ENCODE measurements at places on chromosomes 13 and 19.

DNA sequence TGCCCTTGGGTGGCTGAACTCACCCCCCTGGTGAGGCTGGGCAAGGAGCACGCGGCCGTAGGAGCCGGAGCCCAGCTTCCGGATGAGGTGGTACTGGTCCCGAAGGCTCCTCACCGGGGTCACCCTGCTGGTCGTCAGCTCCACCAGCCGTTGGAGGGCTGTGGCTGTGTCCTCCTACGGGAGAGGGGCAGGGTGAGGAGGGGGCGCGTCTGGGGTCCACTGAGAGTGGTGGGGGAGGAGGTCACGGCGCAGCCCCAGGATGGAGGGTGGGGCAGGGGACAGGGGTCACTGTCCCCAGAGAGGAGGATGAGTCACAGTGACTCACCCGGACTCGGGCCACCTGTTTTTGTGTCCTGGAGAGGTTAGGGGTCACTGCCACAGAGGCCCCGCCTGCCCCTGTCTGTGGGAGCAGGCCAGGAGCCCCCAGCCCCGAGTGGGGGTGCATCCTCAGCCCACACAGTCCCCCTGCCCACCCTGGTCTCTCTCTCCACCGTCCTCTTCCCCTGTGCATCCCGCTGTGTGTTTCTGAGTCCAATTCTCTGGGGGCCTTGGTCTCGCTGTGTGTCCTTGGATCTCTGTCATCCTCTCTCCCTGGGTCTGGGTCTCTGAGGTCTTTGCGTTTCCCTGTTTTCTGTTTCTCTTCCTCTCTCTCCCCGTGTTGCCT is 435 bp downstream of the SBK3 start:
- no peak for DNase-seq

DNA sequence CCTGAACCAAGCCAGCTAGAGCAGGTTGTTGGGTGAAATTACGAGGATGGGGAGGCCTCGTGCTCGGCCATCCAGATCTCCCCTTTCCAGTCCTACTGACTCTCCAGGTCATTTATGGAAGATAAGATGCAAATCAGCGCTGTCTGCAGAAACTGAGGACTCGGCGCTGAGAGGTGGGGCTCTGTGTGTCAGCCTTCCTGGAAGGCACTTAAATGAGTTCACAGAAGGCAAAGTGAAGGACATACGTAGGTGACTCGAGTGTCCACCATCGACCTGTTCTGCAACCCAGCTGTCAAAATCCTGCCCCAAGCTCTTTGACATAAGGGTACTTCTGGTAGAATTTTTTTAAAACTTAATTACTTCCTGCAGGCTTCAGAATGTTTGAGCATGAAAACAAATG is 86.4 kb downstream of the RAB20 start:
- DNase-seq = no peak

- DNase-seq = no peak
These were observed 109.1 kb downstream of the TUBA3C start for GRCh38 chr13:19072543-19072942.

DNA sequence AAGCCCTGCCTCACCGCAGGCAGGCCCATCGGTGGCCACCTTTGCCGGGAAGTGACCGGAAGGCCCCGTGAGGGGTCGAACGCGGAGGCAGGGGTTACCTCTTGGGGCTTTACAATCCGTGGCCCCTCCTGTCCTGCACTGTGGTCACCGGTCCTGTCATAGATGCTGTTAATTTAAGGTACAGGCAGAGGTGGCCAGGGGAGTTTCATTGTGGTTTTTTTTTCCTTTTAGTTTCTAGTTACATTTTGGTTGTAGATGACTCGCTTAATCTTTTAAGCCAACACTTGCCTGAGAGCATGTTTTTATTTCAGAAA is 13.1 kb downstream of the COMP start:
- DNase-seq = no peak

DNA sequence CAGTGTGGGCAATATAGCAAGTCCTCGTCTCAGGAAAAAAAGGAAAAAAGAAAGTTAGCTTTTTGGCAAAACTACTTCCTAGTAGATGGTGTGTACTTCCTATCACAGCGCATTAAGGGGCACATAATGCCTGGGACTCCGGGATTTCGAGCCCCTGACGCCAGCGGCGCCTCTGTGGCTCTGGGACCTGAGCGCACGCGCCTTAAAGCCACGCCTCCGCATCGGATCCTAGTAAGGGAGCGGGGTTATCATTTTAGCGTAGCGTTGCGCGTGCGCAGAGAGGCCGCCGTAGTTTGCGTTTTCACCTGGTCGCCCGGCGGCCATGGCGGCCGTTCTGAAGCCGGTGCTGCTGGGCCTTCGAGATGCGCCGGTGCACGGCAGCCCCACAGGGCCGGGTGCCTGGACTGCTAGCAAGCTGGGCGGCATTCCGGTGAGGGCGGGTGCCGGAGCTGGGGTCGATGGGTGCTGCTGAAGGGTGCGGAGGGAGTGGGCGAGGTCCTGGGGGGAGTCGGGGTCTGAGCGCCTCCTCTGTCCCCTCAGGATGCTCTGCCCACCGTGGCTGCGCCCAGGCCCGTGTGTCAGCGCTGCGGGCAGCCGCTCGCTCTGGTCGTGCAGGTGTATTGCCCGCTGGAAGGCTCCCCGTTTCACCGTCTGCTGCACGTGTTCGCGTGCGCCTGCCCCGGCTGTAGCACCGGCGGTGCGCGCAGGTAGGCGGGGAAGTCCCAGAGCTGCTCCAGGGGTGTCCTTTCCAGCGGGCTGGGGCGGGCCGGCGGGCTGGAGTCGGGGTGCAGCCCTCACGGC is at the start of gene PDCD2L:
Gene PDCD2L (plus strand): TSS at position 291 of the 801 bp plus-strand sequence. CDS start 32 bp downstream, at position 323.
- peak; percentile 98 for DNase-seq

- DNase-seq = no peak
These were observed 5.8 kb downstream of the PEG3 start for GRCh38 chr19:56834564-56835375.

DNA sequence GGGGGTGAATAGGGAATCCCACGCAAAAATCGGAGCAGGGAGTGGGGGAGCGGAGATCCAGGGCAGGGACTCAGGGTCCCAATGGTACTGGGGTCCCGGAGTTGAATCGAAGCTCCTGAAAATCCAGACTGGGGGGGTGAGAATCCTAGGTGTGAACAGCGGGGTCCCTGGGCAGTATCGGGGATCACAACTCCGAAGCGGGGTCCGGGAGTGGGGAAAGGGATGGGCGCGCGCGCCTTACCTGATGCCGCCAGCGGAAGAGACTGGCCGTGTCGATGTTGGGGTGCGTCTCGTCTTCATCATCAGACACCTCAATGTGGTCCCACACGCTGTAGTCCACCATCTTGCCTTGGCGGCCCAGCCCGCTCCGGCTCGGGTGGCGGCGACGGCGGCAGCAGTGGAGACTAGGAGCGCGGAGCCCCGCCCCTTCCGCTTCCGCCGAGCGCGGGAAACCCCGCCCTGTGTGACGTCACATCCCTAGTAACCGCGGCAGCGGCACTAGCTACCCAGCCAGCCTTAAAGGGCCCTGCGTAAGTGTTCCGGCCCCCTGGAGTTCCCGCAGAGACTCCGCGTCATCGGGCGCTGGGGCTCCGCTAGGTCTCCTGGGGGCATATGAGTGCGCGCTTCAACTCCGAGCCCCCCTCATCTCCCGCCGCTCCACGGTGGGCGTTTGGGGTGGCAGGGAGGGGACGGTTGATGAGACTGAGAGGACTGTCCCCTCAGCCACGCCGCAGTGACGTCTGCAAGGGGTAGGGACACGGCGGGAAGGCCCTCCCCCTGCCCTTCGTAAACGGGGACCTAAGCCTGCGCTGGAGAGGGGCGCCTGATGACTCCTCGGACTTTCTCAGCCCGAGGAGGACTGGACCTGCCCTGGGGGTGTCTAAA is at the start of gene CDC37:
Gene CDC37 (minus strand): TSS at position 406 of the 885 bp plus-strand sequence. CDS start 63 bp downstream, at position 343.
- DNase-seq = peak; percentile 97

GRCh38 chr19:55251341-55252081 is 7.3 kb downstream of the PPP6R1 start:
- DNase-seq = peak; percentile 38

DNA sequence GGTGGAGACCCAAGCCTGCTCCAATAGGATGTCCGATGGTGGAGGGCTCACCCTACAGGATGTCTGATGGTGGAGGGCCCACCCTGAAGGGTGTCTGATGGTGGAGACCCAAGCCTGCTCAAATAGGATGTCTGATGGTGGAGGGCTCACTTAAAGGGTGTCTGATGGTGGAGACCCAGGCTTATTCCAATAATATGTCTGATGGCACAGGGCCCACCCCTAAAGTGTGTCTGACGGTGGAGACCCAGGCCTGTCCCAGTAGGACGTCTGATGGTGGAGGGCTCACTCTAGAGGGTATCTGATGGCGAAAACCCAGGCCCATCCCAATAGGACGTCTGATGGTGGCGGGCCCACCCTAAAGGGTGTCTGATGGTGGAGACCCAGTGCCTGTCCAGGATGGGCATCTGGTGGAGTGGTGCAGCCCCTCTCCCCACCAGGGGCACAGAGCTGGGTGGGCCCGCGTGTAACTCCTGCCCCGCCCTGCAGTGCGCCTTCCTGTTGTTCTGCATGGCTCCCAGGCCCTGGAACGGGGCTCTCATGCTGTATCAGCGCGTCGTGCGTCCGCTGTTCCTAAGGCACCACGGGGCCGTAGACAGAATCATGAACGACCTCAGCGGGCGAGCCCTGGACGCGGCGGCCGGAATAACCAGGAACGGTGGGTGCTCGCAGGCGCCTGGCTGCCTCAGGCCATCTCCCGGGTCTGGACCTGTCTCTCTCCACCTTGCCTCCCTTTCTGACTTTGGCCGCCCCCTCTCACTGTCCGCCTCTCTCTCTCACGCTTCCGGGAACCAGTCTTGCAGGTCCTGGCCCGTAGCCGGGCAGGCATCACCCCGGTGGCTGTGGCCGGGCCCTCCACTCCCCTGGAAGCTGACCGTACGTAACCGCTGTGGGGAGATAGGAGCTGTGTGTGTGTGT is 5.1 kb downstream of the REEP6 start:
- DNase-seq = no peak

DNA sequence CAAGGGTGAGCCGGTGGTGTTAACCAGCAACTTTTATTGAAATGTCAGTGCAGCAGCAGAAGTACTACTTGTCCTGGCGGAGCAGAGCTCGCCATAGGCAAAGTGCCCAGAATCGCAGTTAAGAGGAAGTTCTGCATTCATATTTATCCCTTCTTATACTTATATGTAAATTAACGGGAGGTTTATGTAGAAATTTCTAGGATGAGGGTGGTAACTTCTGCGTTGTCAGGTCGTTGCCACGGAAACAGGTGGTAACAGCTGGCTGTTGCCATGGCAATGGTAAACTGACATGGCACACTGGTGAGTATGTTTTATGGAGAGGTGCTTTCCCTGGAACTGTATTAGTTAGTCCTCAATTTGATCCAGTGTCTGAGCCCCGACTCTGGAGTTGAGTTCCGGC is 2494.9 kb upstream of the PCDH20 start:
- DNase-seq = peak; percentile 24

- DNase-seq = peak; percentile 80
These were observed 15.7 kb upstream of the B3GNT3 start for GRCh38 chr19:17778968-17779929.

DNA sequence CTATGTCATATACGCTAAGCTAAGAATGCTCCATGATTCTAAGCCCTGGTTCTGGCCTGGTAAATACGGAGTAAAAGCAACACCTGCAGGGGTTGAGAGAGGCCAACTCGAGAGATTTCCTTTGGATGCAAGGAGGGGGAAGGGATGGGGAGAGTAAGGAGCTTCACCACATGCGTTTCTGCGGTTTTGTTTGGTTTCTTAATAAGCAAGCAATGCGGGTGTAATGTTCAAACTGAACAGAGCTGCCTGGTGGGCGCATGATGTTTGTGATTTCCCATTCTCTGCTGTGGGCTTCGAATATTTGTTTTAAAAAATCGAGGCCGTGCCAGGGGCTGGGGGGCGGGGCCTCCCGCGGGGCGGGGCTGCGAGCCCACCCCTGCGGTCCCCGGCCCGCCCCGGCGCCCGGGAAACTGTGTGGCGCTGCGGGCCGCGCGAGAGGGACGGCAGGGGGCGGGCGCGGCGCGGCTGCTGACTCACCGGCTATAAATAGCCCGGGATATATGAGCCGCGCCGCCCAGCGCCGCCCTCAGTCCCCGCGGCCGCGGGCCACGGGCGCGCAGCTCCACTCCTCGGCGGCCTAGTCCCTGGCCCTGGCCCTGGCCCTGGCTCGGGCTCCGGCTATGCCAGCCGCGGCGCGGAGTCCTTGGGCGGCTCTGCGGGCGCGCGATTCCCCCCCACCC is 5.1 kb downstream of the BBC3 start:
- peak; percentile 91 for DNase-seq

- no peak for DNase-seq
These were observed 345.6 kb downstream of the SPRY2 start for GRCh38 chr13:79995334-79995733.

DNA sequence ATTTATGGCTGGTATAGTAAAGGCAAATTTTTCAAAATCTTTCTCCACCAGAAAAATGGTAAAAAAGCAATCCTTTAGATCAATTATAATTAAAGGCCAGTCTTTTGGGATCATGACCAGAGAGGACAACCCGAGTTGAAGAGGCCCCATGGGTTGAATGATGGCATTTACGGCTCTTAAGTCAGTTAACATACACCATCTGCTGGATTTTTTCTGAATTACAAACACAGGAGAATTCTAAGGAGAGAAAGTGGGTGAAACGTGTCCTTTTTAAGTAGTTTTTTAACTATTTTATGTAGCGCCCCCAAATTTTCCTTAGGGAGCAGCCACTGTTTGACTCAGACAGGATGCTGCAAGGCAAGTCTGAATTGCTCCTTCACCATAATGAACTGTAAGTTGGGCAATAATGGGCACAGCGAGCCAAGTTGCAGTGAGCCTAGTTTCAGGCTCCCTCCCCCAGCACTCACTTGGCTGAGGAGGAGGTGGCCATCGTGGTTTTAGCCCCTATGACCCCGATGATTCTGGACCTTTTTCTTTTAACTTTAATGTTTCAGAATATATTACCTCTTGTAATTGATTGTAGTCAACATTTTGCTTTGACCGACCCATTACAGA is 13.6 kb upstream of the ZNF611 start:
- no peak for DNase-seq

GRCh38 chr13:73922493-73923393 is 211.5 kb downstream of the KLF12 start:
- DNase-seq = no peak

DNA sequence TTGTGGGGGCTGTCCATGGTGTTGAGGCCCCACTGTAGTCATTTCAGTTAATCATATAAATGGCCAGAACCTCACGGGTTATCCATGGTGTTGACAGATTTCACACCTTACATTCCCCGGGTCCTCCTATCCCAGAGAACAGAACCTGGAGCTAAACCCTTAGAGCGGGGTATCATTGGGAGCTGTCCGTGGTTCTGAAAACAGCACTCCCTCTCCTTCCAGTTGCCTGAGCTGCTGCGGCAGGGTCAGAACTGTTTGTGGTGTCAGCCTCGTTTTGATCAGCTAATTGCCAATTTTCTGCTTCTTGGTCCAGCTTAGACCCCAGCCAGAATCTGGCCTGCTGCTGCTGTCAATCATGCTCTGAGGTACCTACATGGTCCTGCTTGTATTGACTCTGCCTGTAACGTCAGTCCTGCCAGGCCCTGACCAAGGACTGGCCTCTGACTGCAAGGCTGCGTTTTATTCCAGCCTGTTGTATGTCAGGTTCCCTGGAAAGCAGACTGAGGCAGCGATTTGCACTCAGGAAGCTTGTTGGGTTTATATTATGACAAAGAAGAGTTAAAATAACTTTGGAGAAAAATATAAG is 55.8 kb upstream of the KCTD15 start:
- no peak for DNase-seq

- peak; percentile 67 for DNase-seq
These were observed 12.5 kb downstream of the ZNF787 start for GRCh38 chr19:56108447-56109195.

- no peak for DNase-seq
These were observed 1.4 kb upstream of the BST2 start for GRCh38 chr19:17406887-17407196.

GRCh38 chr13:108263621-108264355 is 5.7 kb upstream of the TNFSF13B start:
- DNase-seq = no peak
